ENCODE measurements at places on chromosomes 2 and 18.

DNA sequence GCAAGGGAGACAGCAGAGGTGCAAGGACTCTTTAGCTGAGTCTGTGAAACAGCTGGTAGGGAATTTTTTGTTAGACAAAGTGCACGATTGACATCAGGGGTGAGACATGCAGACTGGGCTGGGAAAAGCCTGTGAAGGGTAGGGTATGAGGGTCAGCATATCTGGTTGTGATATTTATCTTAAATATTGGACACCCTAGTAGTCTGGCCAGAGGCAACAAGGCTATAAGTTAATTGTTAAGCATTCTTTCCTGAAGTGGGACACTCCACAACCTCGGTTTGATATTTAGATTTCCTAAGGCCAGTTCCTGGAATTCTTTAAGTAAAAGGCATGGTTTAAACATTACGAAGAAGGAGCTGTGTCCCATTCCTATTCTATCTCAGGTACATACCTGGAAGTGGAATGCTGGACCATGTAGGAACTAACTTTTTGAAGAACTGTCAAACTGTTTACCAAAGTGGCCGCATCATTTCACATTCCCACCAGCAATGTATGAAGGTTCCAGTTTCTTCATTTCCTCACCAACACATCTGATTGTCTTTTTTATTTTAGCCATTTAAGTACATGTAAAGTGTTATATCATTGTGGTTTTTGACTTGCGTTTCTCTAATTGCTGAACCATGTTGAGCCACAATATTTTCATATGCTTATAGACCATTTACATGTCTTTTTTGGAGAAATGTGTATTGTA is 22.5 kb downstream of the EHBP1 start:
- DNase-seq: no peak

DNA sequence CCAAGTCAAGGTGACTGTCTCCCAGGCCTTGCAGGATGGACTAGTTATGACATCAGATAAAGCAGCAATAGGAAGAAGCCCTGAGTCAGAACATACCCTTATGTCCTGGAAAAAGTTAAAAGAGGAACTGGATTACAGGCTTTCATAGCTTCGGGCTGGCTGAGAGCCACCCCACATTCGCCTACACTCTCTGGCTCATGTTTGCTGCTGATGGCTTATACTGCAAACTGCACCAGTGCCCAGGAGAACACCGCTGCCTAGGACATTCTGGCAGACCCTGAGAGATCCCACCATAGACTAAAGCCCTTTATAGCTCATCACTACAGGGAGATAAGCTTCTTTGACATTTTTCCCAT is 20.3 kb downstream of the SLC8A1 start:
- no peak for DNase-seq

DNA sequence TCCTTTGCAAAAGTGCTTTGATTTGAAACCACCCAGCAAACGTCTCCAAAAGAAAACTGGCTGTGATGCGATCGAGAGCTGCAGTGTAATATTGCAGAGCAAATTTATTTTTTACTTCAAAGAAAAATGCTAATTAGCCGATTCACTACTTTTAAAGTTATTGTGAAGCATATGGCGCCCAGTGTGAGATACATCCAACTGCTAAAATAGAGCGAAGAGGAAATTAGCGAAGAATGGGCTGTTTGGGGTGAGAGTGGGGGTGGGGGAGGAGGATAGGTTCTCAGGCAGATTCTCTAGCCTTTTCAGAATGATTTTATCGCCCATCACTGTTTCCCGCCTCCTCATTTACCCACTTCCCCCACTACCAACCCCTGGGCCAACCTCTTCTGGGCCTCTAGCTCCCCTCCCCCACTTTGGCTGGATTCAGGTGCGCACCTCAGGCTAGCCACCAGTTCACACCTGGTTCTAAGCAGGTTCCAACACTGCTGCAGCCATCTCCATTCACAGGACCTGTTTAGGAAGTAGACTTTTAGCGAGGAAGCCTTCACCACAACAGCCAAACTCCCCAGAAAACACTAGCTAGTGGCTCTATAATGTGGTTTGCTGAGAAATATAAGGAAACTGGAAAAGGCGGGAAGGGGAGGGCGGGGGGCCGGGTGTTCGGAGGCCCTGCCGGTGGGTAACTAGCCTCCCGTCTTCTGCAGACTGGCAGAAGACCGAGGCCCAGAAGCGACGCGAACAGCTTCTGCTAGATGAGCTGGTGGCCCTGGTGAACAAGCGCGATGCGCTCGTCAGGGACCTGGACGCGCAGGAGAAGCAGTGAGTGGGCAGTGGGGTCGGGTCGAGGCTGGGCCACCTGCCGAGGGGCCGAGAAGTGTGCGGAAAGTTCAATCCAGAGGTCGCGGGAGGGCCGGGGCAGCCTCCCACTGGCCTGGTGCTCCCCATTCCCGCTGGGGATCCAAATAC is 6.0 kb upstream of the OTX1 start:
- DNase-seq: no peak

DNA sequence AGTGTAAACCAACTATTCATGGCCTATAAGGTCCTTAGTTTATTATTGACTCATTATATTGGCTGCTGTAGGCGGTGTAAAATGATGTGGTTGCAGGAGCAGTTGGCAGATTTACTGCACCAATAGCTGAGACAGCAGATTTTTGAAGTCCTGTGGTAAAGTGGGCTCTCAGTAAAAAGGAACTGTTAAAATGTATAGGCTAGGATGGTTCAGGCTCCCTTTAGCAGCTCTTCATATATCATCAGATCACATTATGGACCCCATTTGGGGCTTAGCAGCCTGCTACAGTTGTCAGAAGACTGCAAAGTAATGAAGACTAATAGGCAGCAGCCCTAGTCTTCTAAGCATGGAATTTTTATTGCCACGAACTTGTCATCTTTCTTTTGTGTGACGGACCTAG is 27.8 kb downstream of the MTX2 start:
- DNase-seq: no peak

DNA sequence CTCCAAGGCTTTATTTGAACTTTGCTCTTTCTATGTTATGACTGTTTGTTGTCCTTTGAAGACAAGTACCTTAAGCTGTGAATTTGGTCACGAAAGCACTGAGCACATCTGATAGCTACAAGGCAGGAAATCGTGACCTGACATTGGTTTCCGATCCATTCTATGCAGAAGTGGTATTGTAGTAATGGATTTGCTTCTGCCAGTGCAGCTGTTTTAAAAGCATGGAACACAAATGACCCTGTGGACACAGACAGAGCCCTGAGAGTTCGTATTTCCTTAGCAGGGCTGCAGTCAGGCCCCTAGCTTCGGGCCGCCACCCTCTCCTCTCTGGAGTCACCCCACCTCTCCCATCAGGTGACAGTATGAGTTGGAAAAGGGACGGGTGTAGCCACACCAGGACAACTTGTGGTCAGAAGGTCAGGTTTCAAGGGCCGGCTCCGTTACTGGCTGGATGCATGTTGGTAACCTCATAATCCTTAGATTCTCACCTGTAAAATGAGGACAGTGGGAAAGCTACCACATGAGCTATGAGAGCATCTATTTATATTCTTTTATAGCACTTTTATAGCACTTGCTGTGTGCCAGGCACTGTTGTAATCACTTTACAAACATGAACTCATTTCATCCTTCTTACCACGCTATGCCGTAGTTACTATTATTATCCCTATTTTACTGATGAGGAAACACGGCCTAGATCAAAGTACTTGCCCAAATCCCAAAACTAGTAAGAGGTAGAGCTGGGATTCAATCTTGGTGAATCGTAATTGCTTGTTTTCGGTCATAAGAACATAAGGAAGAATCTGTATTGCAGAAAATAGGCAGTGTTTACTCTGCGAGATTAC is 70.2 kb downstream of the SPATS2L start:
- DNase-seq: no peak

Data from stimulated activated CD8-positive, alpha-beta memory T cell treated with anti-CD3 and anti-CD28 coated beads, Interleukin-7, amount 100 ng/mL, for 1 hour (primary cell).